Right ventricle myocardium superior (tissue), 1 donor: ENCODE measurements at places on chromosomes 4 and X. TPM values are rescaled to one million over a fixed set of nuclear protein-coding genes. Genes with fewer than 3 reads are reported as not detected.

The FGB gene
- 0.51 TPM for total RNA-seq

The MAGEA2B gene
- not detected for total RNA-seq

The SLITRK4 gene
- total RNA-seq = 0.38 TPM

The NWD2 gene
- total RNA-seq = 0.03 TPM

The APOO gene
- 112 TPM for total RNA-seq

The MAGEA8 gene
- total RNA-seq = not detected

The FAM9A gene
- total RNA-seq = not detected

The GALNT7 gene
- 3.4 TPM for total RNA-seq

The FREM3 gene
- total RNA-seq = 0.19 TPM

The CDX4 gene
- total RNA-seq = not detected

The MAGEE1 gene
- 2.5 TPM for total RNA-seq

The NDNF gene
- total RNA-seq = 8.1 TPM

The GPM6B gene
- total RNA-seq = 5.3 TPM

DNA sequence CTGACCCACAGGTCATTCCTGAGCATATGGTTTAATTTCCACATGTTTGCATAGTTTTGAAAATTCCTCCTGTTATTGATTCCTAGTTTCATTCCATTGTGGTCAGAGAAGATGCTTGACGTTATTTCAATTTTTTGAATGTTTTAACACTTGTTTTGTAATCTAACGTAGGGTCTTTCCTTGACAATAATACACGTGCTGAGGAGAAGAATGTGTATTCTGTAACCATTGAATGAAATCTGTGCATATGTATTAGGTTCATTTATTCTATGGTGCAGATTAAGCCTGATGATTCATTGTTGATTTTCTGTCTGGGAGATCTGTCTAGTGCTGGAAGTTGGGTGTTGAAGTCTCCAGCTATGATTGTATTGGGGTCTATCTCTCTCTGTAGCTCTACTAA lies 486.4 kb upstream of the RPS6KA3 start:
- no peak for DNase-seq

- DNase-seq = no peak
These were observed 173.8 kb downstream of the DLG3 start for GRCh38 chrX:70618467-70618866.

GRCh38 chr4:118797558-118798142 lies 38.3 kb downstream of the SEC24D start:
- DNase-seq = no peak

- peak; percentile 37 for DNase-seq
These were observed 115.9 kb downstream of the HPGD start for GRCh38 chr4:174406383-174406782.

DNA sequence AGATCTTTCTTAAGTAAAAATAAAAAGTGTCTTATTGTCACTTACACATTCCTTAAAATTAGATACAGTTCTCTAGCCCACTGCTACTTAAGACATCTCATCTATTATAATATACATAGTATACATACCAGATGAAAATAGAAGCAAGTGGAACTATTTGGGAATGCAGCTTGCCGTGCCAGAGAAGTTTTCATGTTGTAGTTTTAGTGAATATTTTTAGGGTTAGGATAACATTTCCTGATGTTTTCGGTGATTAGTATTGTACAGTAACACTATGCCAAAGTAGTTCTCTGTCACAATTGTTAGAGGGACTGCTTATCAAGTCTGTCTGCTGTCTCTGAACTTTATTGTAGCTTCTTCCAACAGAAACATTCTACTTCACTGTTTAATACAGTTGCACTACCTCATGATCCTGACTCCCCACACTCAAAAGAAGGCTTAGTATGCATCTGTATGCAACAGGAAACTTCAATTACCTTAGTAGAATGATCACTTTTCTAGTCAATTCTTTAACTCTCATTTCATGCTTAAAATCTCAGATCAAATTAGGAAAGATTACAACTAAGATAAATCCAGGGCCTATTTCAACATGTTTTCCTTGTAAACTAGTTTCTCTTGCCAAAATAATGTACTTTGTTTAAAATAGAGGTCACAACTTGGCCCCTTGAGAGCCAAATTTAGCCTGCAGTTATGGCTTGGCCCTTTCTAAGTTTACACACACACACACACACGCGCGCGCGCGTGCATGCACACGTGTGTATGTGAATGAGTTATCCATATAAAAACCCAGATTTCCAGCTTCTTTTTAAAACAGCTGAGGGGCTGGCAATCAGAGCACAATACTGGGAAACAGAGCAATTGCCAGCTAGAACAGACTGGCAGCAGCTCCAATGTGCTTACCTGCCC lies 42.3 kb upstream of the SRPX start:
- DNase-seq = no peak

- DNase-seq = no peak
These were observed 6.3 kb downstream of the AREG start for GRCh38 chr4:74451214-74451661.

DNA sequence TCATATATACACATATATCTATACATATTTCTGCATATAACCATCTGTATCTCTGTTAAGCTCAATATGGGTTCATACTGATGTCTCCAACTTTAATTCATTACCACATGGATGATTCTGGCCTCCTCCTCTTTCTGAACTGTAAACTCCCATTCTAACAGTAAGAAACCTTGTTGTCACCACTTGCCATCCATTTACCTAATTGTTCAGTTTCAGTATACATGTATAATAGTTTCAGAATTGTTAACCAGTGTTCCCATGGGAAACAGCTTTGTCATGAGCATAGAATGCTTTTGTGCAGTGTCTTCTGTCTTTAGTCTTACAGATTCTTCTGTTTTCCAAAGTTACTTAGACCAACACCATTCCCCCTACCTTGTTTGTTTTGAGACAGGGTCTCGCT lies 35.9 kb downstream of the SLC9A6 start:
- no peak for DNase-seq

- DNase-seq = no peak
These were observed 44.3 kb downstream of the FBXL5 start for GRCh38 chr4:15610855-15611254.

GRCh38 chr4:155789982-155790381 lies 31.2 kb downstream of the GUCY1B1 start:
- DNase-seq = no peak

DNA sequence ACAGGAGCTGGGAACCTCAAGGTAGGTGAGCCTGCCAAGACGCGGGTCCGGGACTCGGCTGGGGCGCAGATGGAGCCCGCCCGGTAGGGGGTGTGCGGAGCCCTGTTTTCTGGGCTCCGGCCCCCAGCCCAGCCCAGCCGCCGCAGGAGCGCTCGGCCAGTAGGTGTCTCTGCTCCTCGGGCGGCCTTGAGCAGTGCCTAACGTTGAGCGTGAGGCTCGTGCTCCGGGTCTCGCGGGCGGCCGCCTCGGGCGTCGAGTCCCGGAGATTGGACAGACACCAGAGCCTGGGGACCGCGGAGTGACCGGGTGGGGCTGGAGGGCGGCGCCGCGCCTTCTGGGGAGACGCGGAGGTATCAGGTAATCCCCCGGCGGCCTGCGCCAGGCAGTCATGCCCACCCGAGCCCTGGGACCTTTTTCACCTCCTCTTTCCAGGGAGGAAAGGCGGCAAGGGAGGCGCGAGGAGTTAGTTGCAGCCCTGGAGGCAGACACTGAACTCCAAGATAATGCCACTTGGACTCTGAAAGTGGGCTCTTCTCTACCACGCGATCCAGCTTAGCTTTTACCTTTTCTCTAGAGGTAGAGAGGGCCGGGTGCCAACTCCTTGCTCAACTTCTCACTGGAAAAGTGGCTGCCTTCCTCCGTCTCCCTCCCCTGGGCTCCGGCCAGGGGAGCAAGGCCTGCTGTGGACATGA lies 14.5 kb upstream of the FGG start:
- DNase-seq = peak; percentile 57

GRCh38 chr4:32958586-32958985 lies 2238.4 kb downstream of the PCDH7 start:
- no peak for DNase-seq

- no peak for DNase-seq
These were observed 41.7 kb upstream of the FRMD7 start for GRCh38 chrX:132169554-132169953.

DNA sequence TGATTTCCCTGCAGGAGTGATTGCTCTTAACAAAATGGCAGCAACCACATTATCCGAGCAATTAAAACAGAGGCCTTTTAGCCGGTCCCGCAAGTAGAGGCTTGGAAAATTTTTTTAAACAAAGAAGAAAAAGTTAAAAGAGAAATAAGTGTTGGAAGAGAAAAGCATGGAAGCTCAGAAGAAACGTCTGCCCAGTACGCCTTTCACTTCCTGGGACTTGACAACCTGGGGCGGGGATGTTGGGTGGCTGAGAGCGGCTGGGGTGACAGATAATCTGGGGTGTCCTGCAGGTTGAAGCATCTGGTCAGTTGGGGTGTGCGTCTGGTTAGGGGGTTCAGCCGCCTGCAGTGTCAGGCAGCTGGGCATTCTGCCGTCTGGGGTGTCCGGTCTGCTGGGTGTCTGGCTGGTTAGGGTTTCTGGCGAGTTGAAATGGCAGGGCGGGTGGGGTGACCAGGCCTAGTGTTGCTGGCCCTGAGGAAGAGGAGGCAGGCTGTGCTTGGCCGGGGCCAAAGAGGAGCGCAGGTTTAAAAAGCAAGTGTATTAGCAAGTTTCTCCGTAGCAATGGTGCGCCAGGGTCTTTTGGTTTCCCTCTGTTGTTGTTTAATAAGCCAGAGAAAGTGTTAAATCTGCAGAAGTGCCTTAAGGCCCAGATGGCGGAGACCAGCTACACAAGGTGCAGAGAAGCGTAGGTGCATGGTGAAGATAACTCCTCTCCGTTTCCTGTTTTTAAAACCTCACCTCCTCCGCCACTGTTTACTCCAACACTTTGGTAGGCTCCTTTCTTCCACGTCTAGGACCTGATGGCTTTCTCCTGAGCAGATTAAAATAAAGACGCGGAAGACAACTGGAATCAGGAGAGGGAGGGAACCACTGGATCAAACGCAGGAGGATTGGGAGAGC lies 5.6 kb downstream of the HAND2 start:
- no peak for DNase-seq

GRCh38 chr4:183966371-183966770 lies 61.3 kb downstream of the STOX2 start:
- DNase-seq = no peak

- DNase-seq = no peak
These were observed 231.0 kb downstream of the ADAMTS3 start for GRCh38 chr4:72338060-72338459.

DNA sequence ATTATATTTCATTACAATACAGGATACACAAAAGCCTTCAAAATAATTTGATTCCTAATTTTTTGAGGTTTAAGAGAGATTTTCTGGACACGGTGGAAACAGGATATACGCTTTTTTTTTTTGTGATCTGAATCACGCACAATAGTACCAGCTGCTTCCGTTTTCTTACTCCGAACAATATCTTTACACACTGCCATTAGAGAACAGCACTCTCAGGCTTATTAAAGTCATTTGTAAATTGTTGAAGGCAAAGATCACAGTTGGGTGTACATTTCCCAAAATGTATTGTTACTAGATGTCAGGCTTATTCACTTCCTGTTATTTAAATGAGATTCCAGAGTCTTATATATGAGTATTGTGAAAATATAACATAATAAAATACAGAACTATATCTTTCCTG lies 71.5 kb downstream of the TMEM47 start:
- no peak for DNase-seq

DNA sequence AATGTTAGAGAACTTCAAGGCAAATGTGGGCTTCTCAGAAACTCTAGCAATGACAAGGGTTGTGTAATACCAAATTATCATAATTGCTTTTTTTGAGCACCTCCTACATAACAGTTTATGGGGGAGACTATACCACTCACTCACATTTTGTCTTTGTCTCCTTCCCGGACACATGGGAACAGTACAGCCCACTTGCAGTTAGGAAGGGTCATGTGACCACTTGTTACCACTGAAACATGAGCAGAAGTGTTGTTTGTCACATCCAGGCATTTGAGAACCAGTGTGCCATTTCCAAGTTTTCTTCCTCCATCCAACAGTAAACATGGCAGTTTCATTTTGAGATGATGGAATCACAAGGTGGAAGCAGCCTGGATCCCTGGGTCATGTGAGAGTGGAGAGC lies 6.9 kb downstream of the MAGEA11 start:
- no peak for DNase-seq

DNA sequence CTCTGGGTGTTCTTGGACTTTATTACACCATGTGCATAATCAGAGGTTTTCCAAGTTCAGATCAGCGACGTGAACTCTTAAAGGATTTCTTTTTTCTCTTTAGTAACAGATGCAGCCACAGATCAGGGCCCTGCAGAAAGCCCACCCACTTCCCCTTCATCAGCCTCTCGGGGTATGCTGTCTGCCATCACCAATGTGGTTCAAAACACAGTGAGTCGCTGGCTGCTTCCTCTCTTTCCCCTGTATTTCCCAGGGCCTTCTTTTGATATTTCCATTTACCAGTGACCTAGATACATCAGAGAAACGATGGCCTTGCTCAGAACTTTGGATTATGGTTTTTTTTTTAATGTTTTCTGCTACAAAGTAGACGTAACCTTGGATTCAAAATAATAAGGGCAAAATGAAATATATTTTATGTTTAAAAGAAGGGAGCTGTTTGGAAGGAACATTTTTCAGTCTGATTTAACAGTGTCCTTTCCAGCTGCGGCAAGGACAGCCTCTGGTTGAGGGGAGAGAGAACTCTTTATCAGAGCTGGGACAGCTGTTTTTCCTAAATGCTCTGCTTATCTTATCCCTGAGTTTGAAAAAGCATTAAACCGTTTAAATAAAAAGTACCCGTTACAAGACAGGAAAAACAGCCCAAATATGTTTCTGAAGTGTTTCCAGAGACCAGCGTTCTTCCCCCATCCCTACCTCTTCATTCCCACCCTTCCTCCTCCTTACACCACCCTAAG lies 38.2 kb downstream of the FAM114A1 start:
- DNase-seq = no peak

GRCh38 chr4:38802561-38803355 lies 1.8 kb downstream of the TLR1 start:
- no peak for DNase-seq

- DNase-seq = peak; percentile 86
These were observed 4.8 kb downstream of the FLNA start for GRCh38 chrX:154369449-154370299.

- DNase-seq = no peak
These were observed 235.5 kb upstream of the ACTRT1 start for GRCh38 chrX:128287693-128288092.

GRCh38 chr4:153541456-153542096 lies 75.4 kb downstream of the TMEM131L start:
- no peak for DNase-seq

- no peak for DNase-seq
These were observed 58.7 kb upstream of the GPR34 start for GRCh38 chrX:41630091-41630490.

- DNase-seq = no peak
These were observed 53.1 kb upstream of the HPGD start for GRCh38 chr4:174575436-174575835.
